ENCODE measurements at places on chromosomes 2 and 18.

DNA sequence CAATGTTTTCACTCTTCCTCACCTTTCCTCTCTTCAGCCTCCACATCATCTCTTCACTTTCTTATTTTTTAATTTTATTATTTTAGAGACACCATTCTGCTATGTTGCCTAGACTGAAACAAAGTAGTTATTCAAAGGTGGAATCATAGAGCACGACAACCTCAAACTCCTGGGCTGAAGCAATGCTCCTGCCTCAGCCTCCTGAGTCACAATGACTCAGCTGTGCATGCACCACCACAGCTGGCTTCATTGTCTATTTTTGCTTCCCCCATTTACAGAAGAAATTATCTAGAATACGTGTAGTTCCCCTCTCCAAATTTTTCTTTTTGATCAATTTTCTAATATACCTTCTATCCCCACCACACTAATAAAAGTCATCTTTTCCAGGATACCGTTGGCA lies 911.5 kb upstream of the SOX11 start:
- no peak for DNase-seq

DNA sequence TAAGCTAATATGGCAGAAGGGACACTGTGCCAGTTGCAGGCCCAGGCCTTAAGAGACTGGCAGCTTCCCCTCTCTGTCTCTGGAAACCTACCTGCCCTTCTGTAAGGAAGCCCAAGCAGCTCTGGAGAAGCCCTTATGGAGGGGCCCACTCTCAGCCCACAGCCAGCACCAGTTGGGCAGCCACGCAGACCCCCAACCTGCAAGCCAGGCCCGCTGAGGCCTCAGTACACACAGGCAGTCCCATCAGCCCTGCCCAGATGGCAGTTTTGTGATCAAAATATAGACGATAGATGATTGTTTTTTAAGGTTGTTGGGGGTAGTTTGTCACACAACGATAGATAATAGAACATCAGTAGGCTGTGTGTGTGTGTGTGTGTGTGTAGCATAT lies 36.8 kb upstream of the ALPP start:
- DNase-seq: no peak

- DNase-seq: no peak
Measured at GRCh38 chr18:79855147-79855933, 57.6 kb downstream of the KCNG2 start.

GRCh38 chr2:127588241-127588640 lies 52.8 kb downstream of the MYO7B start:
- DNase-seq: no peak

Measured in NCI-H2171 (cell line).